ENCODE measurements at places on chromosomes 13 and 19. TPM values are rescaled to one million over a fixed set of nuclear protein-coding genes. Genes with fewer than 3 reads are reported as not detected.

- no peak for DNase-seq
These were observed 9.0 kb upstream of the ACSBG2 start for GRCh38 chr19:6126335-6126974.

DNA sequence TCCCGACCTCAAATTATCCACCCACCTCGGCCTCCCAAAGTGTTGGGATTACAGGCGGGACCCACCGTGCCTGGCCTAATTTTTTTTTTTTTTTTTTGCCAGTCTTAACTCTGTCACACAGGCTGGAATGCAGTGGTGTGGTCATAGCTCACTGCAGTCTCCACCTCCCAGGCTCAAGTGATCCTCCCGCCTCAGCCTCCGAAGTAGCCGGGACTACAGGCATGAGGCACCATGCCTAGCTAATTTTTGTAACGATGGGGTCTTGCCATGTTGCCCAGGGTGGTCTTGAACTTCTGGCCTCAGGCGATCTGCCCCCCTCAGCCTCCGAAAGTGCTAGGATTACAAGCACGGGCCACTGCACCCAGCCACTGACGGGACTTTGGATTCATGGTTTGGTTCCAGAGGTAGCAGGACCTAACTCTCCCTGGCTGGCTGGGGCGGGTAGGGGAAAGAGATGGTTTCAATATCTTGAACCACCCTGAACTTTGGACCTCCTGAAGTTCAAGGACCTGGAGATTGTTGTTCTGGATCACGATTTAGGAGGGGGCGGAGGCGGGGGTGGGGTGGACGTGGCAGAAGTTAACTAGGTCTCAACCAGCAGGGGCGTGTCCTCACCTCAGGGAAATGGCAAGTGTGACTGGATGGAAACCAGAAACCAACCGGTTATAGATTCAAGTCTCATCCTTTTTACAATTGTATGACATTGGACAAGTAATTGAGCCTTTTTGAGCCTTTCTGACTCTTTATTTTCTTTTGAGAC, 40.8 kb downstream of the IER2 start:
- DNase-seq, result no peak

DNA sequence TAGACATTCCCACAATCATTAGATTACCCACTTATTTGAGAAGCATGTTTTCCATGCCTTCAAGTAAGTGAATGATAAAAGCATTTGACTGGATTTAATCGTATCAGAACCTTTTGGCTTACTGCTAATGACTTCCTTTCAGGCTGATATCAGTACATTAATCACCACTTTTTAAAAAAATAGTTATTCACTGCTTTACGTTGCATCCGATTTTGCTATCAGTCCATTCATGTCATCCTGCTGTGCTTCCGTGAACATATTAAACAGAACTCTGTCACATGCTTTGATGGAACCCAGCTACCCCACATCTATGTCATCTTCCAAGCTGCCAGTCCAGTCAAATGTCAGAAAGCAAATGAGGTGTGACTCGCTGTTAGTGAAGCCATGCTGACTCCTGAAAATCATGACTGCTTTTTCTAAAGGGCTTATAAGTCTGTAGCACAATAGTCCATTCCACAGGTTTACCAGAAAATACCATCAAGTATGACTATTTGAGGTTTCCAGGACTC, 440.9 kb downstream of the IRS2 start:
- no peak for DNase-seq

- no peak for DNase-seq
These were observed 76.2 kb upstream of the TNFSF11 start for GRCh38 chr13:42497798-42498197.

GRCh38 chr19:4089400-4089908, 22.8 kb upstream of the ZBTB7A start:
- DNase-seq, result no peak

DNA sequence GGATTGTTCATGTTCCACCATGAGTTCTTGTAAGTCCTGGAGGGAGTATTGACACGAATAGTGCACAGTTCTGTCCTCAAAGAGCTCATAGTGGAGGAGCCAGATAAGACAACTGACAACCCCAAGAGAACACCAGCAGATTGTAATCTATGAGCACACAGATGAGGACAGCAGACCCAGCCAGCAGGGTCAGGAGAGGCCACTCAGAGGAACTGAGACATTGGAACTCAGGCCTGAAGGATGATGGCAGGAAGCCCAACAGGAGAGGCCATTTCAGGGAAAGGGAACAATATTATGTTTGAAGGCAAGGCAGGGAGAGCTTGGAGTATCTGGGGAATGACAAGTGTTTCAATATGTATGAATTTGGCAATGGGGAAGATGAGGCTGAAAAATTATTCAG, 63.7 kb upstream of the IPO5 start:
- DNase-seq, result no peak

GRCh38 chr13:101499406-101499805, 46.9 kb downstream of the ITGBL1 start:
- DNase-seq, result no peak

The KANK2 gene
- total RNA-seq, result 1,125 TPM

DNA sequence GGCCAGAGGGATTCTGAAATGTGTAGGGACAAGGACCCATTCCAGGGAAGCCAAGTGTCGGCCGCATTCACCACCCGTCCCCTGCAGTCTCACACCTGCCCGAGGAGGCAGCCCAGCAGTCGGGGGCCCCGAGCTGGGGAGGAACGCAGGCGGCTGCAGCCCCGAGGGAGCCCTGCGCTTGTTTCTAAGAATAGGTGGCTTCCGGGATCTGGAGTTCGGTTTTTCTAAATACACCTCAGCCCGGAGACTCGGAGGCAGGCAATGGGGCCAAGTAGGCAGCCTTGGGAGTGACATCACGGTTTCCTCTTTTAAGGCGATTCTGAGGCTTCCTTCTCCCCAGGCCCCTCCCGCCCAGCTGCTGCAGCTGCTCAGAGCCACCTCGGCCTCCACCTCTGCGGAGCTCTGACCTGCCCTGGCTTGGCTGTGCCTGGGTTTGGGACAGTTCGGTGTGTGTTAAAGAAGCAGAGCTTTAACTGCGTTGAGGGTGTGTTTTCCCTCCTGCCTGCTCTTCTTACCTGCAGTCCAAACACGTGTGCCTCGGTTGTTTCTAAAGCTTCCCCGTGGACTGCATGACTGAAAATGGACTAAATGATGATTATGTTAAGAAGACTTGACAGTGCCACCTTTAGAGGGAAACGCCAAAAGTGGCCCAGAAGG, 80.5 kb downstream of the COL4A2 start:
- no peak for DNase-seq

The KLF12 gene
- 15.4 TPM for total RNA-seq

The PSG1 gene
- not detected for total RNA-seq

GRCh38 chr19:46950526-46951170, 69.0 kb upstream of the NPAS1 start:
- no peak for DNase-seq

DNA sequence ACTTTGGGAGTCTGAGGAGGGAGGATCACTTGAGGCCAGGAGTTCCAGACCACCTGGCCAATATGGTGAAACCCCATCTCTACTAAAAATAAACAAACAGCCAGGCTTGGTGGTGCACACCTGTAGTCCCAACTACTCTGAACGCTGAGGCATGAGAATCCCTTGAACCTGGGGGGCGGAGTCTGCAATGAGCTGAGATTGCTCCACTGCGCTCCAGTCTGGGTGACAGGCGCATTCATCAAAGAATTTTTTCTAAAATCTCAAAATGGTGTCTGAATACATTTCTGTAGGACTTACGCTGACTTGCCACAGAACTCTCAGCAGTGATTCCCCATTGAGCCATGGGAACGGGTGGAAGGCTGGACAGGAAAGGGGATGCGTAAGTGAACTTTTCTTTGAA, 18.0 kb upstream of the ERVV-1 start:
- DNase-seq, result no peak

DNA sequence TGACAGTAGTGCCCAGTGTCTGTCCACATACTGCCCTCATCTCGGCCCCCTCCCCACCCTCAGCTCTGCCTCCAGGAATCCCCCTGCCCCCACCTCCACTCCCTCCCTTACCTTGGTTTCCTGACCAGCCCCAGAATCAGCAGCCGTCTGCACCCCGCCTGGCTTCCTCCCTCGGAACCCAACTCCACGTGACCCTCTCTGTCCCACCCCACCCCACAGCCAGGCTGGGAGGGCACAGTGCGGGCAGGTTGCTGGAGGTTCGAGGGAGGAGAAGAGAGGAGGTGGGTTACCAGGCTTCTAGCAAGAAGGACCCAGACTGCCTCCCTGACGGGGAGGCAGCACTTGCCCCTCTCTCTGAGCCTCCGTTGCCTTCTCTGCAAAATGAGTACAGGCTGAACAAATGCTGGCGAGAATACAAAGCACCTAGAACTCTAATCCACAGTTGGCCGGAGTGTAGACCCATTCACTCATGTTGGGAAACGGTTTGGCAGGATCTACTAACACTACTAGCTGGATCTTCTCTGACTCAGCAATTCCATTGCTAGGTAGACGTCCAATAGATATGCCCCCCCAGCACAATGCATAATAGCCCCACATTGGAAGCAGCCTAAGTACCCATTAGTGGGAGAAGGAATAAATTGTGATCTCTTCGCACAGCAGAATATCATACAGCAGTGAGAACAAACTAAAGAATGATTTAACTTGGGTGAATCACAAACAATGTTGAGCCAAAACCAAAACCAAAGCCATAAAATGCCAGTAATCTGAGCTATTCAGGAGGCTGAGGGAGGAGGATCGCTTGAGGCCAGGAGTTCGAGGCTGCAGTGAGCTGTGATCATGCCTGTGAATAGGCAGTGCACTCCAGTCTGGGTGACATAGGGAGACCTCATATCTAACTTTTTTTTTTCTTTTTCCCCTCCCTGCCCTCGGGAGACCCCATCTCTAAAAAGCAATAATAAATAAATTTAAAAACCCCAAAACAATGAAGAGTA, at the start of gene RASAL3:
RASAL3 (minus strand) TSS at position 151 of the 992 bp plus-strand sequence. CDS start 186 bp downstream, outside the sequence.
- no peak for DNase-seq

GRCh38 chr19:31418055-31418454, 68.8 kb upstream of the TSHZ3 start:
- no peak for DNase-seq

DNA sequence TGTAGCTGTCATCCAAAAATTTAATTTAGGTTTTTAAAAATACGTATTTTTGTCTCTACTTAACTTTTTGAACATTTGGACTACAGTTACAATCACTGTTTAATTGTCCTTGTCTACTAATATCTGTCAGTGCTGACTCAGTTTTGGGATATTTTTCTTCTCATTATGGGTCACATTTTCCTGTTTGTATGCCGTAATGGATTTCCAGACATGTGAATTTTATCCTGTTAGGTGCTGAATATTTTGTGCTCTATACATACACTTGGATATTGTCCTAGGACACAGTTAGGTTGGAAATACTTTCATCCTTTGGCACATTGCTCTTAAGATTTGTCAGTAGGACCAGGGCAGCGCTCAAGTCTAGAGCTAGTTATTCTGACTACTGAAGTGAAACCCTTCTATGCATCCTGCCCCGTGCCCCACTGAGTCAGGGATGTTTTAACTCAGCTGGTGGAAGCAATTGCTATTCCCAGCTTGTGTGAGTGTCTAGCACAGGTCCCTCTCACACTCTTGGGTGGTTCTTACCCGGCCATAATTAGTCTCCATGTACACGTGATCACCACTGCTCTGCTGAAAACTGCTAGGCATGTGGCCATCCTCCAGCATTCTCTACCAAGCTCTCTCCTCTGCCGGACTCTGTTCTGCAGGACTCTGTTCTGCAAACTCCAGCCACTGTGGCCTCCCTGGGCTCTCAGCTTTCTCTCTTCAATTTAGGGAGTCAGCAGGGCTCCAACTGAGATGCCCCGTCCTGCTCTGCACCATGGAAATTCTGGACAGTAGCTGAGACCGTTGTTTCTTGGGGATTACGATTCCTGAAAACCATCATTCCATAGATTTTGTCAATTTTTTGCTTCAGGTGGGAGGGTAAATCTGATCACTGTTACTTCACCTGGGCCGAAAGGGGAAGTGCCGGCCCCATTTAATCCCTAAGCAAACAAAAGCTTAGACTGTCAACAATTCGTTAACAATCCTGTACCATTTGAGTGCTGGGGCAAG, 11.1 kb downstream of the PROZ start:
- no peak for DNase-seq

- DNase-seq, result no peak
These were observed 21.2 kb downstream of the DNMT1 start for GRCh38 chr19:10173527-10173926.

GRCh38 chr19:8311461-8312260, 3.5 kb upstream of the CD320 start:
- DNase-seq, result no peak

DNA sequence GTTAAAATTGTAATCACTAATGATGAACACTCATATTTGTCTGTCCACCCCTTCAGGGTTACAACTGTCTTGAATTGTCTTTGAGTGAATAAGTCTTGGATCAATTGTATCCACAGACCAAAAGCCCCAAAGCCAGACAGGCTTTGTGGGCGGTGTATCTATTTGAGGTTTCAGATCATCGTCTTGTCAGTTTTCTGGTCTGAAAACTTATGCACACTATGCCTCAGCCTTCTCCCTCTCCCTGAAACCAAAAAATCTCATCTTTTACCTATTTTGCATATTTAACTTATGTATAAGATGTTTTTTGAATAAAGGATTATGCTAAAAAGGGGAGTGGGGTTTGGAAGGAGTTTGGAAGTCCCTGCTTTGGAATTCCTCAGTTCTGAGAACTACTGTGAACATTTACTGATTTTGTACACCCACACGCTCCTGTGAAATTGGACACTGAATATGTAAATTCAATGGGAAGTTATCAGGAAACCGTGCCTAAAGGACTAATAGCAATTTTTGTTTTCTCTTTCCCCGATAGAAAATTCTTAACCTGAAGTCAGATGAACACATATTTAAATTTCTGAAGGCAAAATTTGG, 52.1 kb downstream of the DPY19L3 start:
- DNase-seq, result no peak

- no peak for DNase-seq
These were observed 66.6 kb downstream of the SPRYD7 start for GRCh38 chr13:49869519-49869918.

- DNase-seq, result no peak
These were observed 2.2 kb downstream of the MAP2K7 start for GRCh38 chr19:7905859-7906258.

The NLRP9 gene
- total RNA-seq, result not detected

GRCh38 chr13:24632382-24633121, 47.7 kb upstream of the ATP12A start:
- DNase-seq, result no peak

DNA sequence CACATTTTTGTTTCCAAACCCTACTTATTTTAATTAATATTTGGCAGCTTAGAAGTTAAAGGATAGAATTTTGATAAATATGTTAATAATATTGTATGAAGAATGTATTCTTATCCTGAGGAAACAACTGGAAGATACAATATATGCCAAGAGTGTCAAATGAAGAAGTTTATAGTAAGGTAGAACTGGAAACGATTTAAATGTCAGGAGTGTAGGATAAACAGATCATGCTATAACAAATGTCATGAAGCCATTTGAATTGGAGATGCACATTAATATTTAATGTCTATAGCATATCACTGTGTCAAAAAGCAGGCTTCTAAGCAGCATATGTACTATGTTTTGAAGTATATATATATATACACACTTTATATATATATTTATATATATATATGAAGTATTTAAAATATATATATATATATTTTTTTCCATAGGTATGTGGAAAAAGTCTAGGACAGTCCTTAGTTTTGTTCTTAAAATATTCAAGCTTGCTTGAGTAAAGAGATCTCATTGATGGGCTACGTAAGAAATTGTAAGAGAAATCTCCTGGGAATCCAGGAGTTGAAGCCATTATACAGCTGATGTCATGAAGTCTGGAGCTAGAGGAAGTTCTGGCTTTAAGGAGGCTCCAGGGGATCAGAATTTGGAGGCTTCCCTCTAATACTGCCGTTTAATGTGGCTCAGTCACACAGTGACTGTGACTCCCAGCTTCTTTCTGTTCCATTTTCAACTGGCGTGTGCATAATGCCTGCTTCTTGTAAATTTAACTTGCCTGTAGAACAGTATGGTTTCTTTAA, 79.9 kb upstream of the MYCBP2 start:
- DNase-seq, result no peak

Data from esophagus muscularis mucosa (tissue), 4 donors.